ENCODE measurements at places on chromosomes 16 and 17.

- no peak for DNase-seq
Observed at GRCh38 chr16:81487301-81487720, 42.7 kb downstream of the CMIP start.

DNA sequence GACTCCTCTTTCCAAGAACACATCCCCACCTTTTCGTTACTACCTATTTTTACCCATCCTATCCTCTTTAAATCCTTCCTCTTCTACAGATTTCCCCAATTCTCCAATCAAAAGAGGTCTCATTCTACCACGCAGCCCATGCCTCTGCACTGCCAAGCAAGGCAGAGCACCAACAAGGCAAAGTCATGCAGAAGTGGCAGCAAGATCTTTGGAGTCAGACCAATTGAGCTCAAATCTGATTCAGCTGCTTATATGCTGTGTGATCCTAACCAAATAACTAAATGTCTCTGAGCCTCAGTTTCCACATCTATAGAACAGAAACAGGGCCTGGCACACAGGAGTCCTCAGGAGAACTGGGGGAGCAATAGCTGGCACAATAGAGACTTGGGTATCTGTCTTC, 41.0 kb downstream of the TOM1L2 start:
- DNase-seq: no peak

DNA sequence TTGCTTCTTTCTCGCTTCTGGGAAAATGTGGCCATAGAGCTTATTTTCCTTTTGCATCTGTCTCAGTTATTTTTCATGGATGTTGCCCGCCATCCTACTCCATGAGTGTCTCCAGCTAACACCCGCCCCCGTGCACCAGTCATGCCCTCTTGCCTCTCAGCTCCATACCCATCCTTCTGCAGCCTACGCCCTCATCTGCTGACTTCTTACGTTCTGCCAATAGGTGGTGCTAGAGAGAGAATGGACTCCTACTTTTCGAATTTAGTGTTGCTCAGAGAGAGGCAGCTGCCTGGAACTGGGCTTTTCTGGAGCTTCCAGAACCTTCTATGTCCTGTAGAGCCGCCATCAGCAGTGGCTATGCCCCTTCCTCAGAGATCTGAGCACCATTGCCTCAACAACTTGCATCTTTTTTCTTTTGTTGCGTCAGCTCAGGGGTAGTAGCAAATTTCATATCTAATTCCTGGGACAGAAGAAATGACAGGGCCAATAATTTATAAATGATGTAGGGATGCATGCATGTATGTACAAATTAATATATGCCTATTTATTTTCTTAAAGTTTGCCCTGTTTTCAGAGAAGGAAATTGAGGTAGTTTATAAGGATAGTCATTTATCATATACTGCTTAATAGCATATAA, 119.7 kb upstream of the MYOCD start:
- DNase-seq: peak; percentile 51

- no peak for DNase-seq
Observed at GRCh38 chr17:60802377-60802776, 124.7 kb downstream of the BCAS3 start.

DNA sequence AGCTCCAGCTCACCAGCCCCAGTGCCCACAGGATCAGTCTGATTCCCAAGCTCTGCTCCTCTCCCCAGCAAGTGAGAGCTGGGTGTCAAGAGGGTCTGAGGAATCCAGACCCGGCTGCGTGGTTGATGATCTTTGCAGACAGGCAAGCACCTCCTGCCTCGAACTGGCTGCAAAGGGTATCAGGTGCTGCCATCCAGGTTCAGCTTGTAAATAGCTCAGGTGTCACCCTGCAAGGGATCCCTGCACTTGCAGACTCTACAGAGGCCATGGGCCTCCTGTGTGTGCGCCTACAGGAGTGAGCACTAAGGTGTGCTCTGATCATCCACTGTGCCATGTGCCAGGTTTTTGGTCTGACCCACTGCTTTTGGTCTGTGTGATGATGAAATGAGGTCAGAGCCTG, 16.2 kb downstream of the DEXI start:
- no peak for DNase-seq

GRCh38 chr17:52376137-52376536, 217.6 kb upstream of the CA10 start:
- no peak for DNase-seq

DNA sequence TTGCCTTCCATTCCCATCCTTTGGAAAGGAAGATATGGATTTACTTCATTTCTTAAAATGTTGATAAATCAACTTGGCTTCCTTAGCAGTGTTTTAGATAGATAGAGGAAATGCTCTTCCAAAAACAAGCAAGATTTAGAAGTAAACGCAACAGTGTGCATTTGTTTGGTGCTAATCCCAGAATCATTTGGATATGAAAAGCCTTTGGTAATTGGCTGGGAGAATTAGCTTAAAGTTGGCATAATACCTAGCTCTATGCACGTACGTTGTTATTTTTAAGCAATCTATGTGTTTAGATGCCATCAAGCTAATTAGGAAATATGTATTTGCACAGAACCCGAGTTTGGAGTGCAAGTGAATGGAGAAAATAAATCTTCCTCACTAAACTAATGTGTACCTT, 415.3 kb downstream of the GRIN2A start:
- no peak for DNase-seq

- DNase-seq: no peak
Observed at GRCh38 chr17:18172531-18173278, 10.9 kb upstream of the ALKBH5 start.

- DNase-seq: no peak
Observed at GRCh38 chr16:75065149-75065505, 51.5 kb downstream of the LDHD start.

Data from kidney capillary endothelial cell (primary cell).